ENCODE measurements at places on chromosomes 6 and 20.
A peak's percentile ranks its signal among the peaks of the same experiment; 100 is the strongest.

- peak; percentile 55 for DNase-seq
These were observed 12.2 kb upstream of the SERPINB1 start for GRCh38 chr6:2853769-2854395.

DNA sequence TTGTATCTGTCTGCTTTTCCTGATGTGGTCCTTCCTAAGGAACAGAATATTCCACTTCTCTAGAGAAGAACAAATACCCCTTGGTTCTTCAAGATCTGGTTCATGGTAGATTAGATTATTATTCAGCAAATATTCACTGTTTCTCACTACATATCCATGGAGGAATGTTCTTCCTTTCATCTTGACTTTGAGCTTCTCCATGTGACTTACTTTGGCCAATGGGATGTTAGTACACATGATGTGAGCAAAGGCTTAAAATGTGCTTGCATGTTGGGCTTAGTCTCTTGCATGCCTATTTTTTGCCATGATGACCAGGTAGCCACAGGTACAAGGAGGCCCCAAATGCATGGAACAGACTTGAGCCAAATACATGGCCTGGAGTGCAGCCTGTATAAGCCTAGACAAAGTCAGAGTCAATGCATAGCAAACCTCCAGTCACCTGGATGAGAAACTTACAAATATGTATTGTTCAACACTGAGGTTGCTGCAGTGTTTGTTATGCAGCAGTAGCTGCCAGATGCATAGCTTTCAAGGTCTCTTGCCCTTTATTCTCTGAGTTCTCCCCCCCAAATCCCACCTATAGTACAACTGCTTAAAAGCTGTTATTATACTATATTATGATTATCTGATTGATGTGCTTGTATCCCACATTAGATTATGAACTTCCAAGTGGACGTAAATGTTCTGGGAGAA is 50.0 kb upstream of the CHD6 start:
- DNase-seq, result no peak

DNA sequence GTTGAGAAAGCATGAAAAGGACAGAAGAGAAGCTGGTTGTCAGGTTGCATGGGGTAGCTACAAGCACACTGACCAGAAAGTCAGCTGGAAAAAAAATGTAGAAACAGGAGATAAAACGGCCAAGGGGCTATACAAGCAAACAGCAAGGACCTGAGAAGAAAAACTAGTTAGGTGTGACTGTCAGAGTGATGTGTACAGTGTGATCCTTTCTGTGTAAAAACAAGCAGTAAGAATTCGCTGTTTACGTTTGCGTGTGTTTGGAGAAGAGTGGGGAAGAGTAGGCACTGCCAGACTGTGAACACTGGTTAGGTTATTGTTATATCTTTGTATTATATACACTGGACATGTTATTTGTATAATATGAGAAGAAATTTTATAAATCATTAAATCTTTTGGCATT is 28.1 kb downstream of the PTPN1 start:
- no peak for DNase-seq

- DNase-seq, result no peak
These were observed 77.6 kb upstream of the NEDD9 start for GRCh38 chr6:11309947-11310665.

GRCh38 chr6:152057832-152058498 is 250.5 kb downstream of the ESR1 start:
- DNase-seq, result no peak

- no peak for DNase-seq
These were observed 541.0 kb upstream of the ADGRB3 start for GRCh38 chr6:68094070-68094469.

- no peak for DNase-seq
These were observed 40.0 kb downstream of the SF3B5 start for GRCh38 chr6:144055121-144055931.

- DNase-seq, result no peak
These were observed 390.9 kb upstream of the SASH1 start for GRCh38 chr6:147951726-147952125.

GRCh38 chr6:17448165-17448564 is 54.8 kb downstream of the CAP2 start:
- no peak for DNase-seq

GRCh38 chr6:35218021-35218420 is 4.3 kb downstream of the SCUBE3 start:
- DNase-seq, result no peak

DNA sequence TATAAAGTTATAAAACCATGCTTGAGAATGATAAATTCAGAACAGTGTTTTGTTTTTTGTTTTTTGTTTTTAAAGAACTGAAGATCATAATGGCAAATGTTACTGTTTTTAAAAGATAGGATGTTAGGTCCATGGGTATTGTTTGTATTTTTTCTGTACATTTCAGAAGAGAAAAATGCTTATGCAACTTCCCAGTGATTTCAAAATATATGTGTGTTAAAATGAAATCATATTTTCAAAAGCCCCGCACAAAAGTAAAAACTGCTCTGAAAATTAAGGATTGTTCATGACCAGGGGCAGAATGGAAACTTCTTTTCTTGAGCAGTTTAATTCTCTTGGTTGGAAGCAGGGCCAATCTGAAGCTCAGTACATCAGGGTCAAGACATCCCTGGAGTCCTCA is 109.2 kb upstream of the SIRPG start:
- no peak for DNase-seq

DNA sequence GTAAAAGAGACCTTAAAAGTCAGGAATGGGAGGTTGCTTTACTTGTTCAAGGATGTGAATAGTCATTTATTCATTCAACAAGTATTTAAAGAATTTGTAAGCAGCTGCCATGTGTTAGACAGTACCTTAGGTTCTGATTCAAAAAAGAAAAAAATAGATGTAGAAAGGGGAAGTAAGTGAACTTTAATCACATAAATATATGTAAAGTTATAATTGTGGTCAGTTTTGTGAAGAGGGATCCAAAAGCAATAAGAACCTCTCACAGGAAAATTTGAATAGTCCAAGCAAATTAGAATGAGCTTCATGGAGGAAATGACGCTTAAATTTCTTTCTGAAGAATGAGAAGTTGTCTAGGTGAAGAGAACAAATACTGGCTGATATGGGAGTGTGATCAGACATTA is 596.1 kb upstream of the CITED2 start:
- no peak for DNase-seq

- DNase-seq, result peak; percentile 35
These were observed 182.4 kb upstream of the MCHR2 start for GRCh38 chr6:100176311-100176950.

GRCh38 chr6:138107078-138107751 is at the start of gene PERP:
Gene PERP, minus strand, starts transcription at chr6:138107419. Its CDS starts 79 bp downstream, at chr6:138107340.
- DNase-seq, result peak; percentile 85
